ENCODE measurements at places on chromosomes 6 and 20. TPM values are rescaled to one million over a fixed set of nuclear protein-coding genes. Genes with fewer than 3 reads are reported as not detected.

DNA sequence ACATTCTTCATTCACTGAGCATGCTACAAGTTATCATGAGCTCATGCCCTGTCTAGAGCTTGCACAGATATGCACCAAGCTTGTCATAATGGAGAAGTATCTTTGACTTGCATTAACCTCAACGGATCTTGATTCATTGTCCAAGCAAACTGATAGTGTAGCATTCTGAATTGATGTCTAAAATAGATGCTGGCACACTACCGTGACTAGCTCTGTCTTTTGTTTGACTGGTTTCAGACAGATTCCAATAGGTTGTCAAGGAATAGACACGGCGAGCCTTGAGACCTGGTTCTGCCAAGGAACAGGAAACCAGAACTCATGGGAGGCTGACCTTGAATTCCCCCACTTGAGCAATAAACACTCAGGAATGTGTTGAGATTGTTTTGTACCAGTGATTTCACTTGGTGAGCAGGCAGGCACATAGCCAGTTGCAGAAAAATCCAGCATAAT is 1153.1 kb upstream of the GJE1 start:
- no peak overlapping the region for H3K27ac ChIP-seq
- H3K36me3 ChIP-seq = no peaks in the 10 kb centered on the region
- H3K4me1 ChIP-seq = no peaks in the 10 kb centered on the region
- no peak overlapping the region for H3K4me3 ChIP-seq
- H3K27me3 ChIP-seq = no peaks in the 10 kb centered on the region
- no peak for DNase-seq

DNA sequence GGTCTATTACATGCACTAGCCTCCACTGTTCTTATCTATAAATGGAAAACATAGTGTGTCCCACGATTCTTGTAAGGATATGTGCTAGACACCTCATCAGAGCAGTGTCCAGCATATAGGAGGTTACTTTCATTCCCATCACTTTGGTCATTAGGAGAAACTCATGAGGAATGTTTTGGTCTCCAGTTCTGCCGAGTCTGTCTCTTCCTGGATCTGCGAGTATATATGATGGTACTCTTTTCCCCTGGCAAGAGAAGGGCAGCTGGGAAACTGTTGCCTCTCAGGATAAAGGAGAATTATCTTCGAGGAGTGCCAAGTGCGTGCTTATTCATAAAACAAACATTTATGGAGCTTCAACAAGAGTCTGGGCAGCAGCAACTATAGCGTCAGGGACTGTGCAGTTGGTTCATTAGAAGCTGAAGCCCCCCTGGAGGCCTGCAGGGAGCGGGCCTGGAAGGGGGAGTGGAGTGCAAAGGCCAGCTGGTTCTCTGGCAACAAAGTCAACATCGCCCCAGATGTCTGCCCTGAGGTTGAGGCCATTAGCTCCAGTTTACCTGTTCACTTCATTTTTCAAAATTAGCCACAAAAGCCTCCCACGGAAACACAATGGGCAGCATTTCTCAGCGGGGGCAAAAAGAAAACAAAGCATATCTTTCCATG is 811.9 kb downstream of the MAFB start:
- H3K27ac ChIP-seq = no peak overlapping the region
- H3K27me3 ChIP-seq = peaks cover 21% of the 10 kb centered on the region
- H3K4me3 ChIP-seq = no peak overlapping the region
- H3K4me1 ChIP-seq = no peaks in the 10 kb centered on the region

- DNase-seq = no peak
- peaks cover 31% of the 10 kb centered on the region for H3K4me1 ChIP-seq
- H3K27ac ChIP-seq = peak overlapping the region; percentile 93
- H3K36me3 ChIP-seq = no peaks in the 10 kb centered on the region
- no peaks in the 10 kb centered on the region for H3K27me3 ChIP-seq
These were observed 11.6 kb upstream of the NQO2 start for GRCh38 chr6:2988094-2988425.

GRCh38 chr20:62267543-62267942 is 29.2 kb downstream of the OSBPL2 start:
- H3K27me3 ChIP-seq = no peaks in the 10 kb centered on the region
- H3K36me3 ChIP-seq = peaks cover 56% of the 10 kb centered on the region
- peaks cover 5% of the 10 kb centered on the region for H3K4me1 ChIP-seq
- no peak for DNase-seq

MYB gene
- 20.9 TPM for total RNA-seq

WFDC12 gene
- not detected for total RNA-seq

CTAGE9 gene
- total RNA-seq = not detected
